ENCODE measurements at places on chromosomes 13 and 19.

DNA sequence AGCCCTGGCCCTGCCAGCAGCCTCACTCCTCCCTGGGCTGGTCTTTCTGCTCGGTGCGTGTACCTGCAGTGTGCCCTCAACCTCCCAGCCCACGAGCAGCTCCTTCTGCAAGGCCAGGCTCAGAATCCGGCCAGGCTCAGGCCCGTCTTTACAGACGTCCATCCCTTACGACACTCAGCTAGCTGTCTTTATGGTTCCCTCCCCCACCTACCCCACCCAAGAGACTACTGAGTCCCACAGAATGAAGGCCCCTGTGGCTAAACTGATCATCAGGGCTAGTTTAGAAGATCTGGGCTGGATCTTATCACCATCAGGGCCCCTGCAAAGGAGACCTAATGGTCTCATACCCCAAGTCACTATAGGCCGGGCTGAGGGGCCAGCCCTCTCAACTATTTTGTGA lies 10.7 kb downstream of the TMEM150B start:
- DNase-seq, result no peak

DNA sequence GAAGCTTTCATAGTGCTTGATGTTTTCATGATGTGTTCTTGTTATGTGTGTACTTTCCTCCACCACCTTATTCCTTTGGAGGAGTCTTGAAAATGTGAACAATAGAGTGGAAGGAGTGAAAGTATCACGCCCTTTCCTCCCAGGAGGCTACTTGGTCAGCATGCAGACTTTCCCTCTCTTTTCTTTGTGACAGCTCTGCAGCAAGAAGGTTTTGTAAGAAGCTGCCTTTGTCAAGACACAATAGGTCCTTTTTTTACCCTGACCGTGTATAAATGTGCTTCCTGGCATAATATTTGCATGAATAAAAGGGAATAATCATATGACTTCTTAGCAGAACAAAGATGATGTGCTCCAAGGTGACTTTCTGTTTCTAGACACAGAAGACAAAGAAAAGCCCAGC lies 882.6 kb upstream of the SLITRK5 start:
- DNase-seq, result no peak

DNA sequence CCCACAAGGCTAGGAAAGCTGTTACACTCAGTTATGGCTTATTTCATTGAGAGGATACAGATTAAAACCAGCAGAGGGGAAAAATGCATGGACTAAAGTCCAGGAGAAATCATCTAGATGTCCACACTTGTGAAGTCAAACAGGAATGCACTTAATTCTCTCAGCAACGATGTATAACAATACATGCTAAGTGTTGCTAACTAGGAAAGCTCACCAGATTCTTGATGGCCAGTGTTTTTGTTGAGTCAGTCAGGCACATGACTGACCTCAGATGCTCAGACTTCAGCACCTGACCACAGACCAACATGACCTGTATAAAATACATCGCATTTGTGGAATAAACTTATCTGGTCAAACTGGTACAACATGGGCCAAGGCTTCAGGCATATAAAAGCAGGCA lies 470.2 kb upstream of the PRR20A start:
- DNase-seq, result no peak

DNA sequence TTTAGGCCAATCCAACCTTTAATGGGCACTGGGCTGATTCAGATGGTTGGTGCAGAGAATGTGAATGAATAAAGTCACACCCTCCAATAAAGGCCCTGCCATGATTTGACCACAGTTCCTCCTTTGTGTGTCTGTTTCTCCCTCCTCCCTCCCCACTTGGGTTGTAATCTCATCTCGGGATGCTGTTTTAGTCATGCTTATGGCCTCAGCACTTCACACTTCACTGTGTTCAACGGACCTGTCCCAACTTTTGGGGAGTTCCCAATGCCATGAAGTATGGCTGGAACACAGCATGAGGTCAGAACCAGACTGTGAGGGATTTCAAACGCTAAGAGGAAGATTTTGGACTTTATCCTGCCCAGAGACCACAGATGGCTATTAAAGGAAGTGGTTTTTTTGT lies 5.6 kb upstream of the RAB8A start:
- DNase-seq, result no peak

- no peak for DNase-seq
These were observed 105.5 kb downstream of the KDM4B start for GRCh38 chr19:5074407-5074806.

DNA sequence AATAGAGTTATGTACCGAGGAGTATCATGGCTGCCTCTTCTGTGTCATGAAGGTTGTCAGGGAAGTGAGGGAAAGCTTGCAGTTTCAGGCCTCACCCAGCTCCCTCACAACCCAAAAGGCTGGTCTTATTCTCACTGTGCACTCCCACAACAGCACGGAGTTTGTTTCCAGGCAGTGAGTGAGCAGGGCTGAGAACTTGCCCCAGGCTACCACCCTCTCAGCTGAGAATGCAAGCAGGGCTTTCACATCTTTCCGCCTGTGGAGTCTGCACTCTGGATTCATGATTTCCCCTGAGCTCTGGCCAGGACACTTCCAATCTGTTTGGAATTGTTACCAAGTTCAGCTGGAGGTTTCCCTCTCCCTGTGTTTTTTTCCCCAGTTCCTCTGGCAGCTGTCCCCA lies 2284.7 kb upstream of the PCDH20 start:
- DNase-seq, result no peak

DNA sequence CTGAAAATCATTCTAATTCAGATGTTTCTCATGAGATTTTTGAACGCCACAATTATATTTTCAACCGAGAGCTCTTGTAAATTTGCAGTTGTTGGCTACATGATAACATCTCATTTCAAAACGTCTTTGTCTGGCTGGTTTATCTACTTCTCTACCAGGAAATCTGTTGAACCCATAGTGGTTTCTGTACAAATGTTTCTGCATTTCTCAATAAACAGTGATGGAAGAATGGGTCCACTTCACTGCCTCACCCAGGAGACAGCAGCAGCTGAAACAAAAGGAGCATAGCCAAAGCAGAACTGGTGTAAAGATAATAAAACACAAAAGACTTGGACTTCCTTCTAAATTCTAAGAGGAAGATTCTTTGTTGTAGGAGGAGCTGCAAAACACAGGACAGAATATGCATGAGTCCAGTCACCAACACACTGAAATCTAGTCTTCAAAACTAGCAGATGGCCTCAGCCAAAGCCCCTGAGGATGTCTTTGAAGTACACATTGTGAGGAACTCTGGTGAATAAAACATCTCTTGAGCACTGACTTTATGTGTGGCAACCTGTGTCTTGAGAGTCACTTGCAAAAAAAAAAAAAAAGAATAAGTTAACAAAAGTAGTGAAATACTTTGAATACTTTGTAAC lies 68.6 kb upstream of the FGF14 start:
- no peak for DNase-seq

DNA sequence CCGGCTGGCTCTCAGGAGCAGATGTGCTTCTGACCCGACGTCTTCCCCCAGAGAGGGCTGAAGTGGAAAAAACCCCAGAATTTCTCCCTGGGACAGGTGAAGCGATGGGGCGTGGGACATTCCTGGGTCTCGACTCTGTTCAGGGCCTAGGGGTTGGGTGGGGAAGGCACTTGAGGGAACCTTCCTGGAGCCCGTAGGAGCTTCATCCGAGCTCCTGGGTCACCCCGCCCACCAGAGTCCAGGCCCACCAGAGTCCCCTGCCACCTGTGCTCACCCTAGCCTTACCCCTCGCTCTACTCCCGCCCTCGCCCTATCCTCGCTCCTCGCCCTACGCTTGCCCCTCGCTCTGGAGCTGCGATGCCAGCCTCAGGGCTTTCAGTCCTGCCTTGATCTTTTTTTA lies 23.2 kb downstream of the EPN1 start:
- DNase-seq, result no peak

- DNase-seq, result peak; percentile 94
These were observed 1.1 kb upstream of the WBP4 start for GRCh38 chr13:41060082-41060723.
